ENCODE measurements at places on chromosomes 7 and 10.
A peak's percentile ranks its signal among the peaks of the same experiment; 100 is the strongest.

GRCh38 chr7:135245226-135246190 lies 11.9 kb downstream of the STRA8 start:
- no peak for DNase-seq

DNA sequence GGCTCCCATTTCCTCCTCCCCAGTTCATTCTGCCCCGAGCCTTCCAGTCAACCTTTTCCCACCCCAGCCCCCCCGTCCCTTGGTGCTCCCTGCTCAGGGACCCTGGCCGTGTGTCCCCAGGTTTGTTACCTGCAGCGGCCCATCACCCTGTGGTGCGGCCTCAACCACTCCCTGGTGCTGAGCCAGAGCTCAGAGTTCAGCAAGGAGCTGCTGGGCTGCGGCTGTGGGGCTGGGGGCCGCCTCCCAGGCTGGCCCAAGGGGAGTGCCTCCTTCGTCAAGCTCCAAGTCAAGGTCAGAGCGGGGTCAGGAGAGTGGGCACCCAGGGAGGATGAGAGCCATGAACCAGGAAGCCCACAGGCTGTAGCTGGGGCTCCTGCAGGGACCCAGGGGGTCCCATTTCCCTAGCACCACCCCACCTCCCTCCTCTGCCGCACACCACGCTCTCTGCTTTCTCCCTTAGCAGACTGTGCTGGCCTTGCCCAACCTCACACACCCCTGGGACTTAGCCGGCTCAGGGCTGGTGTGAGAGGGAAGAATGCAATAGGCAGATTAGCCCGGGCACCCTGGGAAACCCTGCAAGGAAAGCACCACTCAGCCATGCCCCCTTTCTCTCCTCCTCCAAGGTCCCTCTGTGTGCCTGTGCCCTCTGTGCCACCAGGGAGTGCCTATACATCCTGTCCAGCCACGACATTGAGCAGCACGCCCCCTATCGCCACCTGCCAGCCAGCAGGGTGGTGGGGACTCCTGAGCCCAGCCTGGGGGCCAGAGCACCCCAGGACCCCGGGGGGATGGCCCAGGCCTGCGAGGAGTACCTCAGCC lies 2.0 kb upstream of the PCOLCE start:
- no peak for DNase-seq

GRCh38 chr7:24052572-24053260 lies 231.3 kb upstream of the NPY start:
- DNase-seq, result no peak

GRCh38 chr10:18649364-18649959 lies 1.9 kb downstream of the NSUN6 start:
- DNase-seq, result no peak

GRCh38 chr7:111499027-111499426 lies 63.3 kb downstream of the IMMP2L start:
- no peak for DNase-seq

- no peak for DNase-seq
Observed at GRCh38 chr7:90461219-90461618, 8.2 kb upstream of the PTTG1IP2 start.

GRCh38 chr10:31954410-31955191 lies 26.0 kb upstream of the ARHGAP12 start:
- DNase-seq, result no peak

DNA sequence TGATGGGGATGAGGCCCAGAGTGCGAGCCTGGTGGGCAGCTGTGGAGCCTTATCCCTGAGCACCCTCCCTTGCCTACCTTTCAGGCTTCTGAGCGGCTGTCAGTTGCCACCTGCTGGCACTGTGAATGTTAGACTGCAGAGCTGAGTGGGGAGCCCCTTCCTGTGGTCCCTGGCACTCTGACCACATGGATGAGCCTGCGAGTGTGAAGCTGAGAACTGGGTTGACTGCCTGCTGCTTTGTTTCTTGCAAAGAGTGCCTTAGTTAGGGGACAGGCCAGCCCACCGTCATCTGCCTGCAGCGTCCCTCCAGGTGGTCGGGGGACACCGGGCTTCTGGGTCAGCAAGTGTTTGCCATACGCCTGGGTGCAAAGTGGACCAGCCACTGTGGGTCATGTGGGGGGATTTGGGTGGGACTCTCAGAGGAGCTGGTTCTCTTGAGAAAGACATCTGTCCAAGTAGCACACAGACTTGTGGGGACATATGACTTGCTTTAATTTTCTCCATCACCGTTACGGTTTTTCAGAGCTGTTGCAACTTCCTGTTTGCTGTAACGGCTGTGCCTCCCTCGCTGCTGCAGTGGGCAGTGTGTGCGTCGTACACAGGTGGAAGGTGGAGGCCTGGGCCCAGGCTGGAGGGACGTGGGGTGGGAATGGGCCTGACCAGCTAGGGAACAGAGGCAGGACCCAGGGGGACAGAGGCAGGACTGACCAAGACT lies 13.7 kb downstream of the INPP5A start:
- no peak for DNase-seq

- DNase-seq, result no peak
Observed at GRCh38 chr10:52551046-52551445, 221.5 kb downstream of the MBL2 start.

DNA sequence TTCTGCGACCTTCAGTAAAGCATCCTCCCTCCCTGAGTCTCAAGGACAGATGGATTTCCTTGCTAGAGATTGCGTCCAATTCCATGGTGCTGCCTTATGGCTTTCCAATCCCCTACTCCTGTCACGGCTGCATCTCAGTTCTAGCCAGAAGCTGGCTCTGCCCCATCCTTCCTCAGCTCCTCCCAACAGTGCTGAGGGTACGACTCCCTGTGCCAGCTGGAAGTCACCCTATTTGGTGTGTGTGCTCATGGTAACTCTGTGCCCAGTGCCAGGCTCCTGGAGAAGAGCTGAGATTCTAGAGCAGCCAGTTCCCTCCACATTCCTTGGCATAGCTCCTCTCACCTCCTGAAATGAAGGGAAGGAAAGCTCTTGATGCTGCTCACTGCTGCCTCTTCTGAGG lies 185.0 kb upstream of the PODXL start:
- no peak for DNase-seq

DNA sequence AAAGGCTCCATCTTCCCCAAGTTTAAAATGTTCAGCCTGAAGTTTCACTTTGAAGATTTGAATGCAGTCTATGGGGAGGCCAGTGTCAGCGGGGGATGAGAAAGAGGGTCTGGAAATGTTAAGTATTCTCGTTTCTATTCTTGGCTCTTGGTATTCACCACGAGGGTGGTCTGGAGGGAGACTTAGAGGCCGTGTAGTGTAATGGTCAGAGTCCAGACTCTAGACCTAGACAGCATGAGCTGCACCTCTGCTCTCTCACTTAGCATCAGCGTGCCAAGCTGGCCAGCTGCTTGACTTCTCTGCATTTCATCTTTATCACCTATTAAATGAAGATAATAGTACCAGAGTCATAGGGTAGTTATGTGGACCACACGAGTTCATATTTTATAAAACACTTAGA lies 57.9 kb downstream of the MKX start:
- DNase-seq, result no peak

DNA sequence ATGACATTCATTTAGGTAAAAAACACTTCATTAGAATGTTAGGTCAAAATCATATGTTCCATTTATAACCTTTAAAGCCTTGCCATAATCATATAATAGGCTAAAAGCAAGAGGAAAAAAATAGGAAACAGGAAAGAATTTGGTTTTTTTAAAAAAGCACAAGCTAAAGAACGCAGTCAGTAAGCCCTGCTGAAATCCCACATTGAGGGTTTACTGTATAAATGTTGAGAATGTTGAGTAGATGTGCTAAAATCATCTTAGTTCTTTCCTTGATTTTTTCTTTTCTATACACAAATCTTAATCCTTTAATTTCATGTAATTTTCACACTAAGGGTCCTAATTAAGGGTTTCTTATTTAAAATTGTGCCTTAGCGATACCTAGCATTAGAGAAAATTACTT lies 133.0 kb downstream of the TSPAN12 start:
- no peak for DNase-seq

DNA sequence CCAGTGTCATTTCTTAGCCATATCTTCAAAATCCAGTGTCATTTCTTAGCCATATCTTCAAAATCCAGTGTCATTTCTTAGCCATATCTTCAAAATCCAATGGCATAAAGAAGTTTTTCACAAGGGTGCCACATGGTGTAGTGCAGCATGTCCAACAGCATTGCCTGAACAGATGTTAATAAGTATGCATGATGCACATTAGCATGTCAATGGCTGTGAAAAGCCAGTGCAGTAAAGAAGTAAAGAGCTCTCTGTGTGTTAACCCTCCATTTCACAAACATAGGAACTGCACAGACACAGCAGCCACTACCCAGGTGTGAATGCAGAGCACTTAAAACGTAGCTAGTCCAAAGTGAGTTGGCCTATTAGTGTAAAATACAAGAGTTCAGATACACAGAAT lies 89.8 kb downstream of the GNAI1 start:
- no peak for DNase-seq

DNA sequence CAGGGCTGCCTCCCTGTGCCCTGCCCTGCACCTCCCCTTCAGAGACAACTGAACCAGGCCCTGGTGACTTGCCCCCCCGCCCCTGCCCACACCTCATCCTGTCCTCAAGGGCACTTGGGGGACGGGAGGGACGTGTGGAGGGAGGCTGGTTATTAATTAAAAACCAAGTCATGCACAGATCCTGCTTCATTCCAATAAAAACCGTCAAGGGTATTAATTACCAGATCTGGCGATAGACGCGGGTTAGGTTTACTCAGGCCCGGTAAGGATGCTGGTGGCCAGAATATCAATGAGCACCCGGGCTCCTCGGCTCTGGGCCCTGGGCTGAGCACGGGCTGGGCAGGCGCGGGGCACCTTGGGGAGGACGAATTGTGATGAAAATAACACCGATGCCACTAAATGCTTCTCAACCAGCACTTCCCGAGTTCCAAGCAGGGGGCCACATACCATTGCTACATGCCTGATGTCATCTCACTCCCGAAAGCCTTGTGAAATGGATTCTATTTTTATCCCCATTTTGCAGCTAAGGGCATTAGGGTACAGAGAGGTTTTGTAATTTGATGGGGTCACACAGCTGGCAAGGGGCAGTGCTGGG lies 24.5 kb upstream of the GTF2IRD1 start:
- no peak for DNase-seq

GRCh38 chr10:70666960-70667798 lies 5.1 kb upstream of the ADAMTS14 start:
- no peak for DNase-seq

- peak; percentile 70 for DNase-seq
Observed at GRCh38 chr10:31318382-31318853, 598 bp upstream of the ZEB1 start.

DNA sequence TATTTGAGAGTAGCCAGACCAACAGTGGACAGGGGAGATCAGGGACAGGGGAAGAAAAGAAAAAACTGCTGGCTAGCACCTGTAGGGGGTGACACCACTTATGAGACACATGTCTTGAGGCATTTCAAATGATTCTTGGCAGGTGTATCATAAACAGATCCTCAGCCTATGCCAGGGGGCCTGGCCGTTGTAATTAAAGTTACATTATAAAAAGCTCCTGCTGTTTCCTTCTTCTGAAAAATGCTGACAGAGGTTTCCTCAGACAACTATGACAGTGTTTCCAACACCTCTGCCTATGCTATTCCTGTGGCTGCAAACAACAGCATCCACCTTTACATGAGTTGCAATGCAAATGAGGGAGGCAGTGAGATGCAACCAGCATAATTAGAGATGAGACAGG lies 281.0 kb upstream of the PTER start:
- no peak for DNase-seq
